ENCODE measurements at places on chromosomes 4 and X.
A peak's percentile ranks its signal among the peaks of the same experiment; 100 is the strongest.

GRCh38 chrX:43880425-43880824 lies 1.8 kb downstream of the MAOB start:
- DNase-seq: no peak

DNA sequence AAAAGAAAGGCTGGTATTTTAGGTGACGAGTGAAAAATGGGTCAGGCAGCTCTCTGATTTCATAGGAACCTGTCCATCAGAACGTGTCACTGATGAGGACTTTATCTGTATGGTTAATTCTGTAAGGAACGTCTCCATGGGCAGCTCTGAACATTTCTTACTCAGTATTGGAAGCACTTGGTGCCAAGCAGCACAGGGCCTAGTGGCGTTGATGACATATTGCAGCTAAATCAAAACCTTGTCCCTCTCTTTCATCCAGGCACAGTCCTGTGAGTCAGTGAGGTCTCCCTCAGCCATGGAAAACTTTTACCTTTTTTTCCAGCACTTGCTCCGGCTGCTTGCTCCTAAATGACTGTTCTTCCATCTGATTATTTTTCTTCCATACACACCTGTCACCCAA lies 301.9 kb downstream of the DHX15 start:
- no peak for DNase-seq

DNA sequence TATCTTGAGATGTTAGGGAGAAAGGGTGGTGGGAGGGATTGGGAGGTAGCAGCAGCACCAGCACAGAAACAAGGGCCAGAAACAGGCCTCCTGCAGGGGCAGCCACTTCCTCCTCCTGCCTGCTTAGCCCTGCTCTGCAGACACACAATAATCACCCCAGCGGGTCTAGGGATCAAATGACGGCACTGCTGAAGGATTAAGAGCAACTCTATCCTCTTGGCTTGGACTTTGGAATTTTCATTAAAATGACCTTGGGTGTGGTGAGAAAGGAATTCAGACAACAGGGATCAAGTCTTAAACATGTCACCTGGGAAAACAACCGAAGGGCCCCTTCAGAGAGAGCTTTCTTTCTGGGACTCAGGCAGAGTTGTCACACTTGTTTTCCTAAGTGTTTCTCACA lies 353.4 kb downstream of the SPRY1 start:
- DNase-seq: no peak

DNA sequence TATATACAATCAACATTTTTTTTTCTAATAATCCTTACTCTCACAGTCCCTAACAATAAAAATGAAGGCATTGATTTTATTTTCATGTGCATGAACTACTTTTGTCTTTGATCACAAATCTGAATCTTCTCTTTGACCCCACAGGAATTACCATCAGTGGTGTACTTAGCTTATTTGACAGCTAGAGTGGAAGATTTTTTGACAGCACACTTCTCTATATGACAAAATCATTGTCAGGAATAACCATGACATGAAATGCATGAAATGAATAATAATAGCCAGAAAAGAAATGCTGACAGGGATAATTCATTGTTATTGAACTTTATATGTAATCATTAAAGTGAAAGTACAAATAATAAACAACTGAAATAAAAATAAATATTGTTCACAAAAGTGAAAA lies 604.2 kb downstream of the EPHA5 start:
- no peak for DNase-seq

- no peak for DNase-seq
These were observed 8.1 kb upstream of the HSD17B13 start for GRCh38 chr4:87330761-87331160.

GRCh38 chr4:95263960-95264359 lies 284.8 kb downstream of the UNC5C start:
- no peak for DNase-seq

DNA sequence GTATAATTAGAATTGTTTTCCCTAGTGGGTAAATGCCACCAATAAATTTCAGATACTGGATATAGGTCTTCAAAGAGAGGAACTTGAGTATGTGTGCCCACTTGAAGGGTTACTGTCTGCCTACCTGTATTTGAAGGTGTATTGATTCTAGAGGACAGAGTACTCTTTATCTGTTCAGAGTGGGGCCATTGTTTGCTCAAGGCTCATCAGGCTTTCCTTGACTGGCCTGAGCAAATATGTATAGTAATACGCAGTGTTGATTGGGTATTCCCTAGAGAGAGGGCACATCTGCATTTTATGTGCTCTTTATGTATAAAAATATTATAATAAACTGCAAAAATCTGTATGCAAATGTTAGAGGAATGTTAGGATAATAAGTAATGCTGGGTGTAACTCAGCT lies 23.7 kb downstream of the RP2 start:
- DNase-seq: no peak

GRCh38 chrX:44784241-44784640 lies 59.6 kb upstream of the DUSP21 start:
- no peak for DNase-seq

GRCh38 chr4:71202705-71203104 lies 136.1 kb upstream of the SLC4A4 start:
- DNase-seq: no peak

DNA sequence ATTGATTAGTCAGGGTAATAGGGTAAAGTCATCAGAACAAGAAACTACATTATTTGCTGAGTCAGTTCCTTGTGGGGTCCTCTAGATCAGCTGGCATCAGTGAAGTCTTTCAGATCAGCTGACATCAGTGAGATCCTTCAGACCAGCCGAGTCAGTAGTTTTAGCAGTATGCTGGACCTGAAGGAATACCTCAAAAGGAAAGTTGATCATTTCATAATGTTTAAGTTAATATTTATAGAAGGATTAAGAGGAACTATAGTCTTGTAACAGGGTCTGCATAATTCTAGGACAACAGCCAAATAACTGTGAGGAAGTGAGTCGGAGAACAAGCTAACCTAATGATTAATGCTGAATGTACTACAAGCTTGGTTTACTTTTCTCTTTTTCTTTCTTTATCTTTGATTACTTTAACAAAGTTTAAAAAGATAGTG lies 958 bp upstream of the UGT2B7 start:
- no peak for DNase-seq

DNA sequence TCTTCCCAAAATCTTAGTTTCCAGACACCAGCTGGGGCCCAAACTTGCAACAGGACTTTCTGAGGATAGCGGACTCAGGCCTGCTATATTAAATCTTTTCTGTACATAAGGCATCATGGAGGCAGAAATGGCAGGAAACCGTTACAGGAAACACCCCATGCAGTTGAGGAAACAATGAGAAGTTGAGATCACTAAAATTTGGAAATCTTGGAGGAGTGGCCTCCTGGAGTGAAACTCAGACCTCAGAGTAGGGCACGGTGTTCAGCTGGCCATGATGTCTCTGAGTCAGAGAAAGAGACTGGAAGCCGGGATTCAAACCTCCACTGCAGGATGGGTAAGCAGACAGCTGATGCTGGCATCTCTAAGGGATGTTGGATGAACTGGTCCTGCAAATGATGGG lies 372.6 kb upstream of the CTSO start:
- DNase-seq: no peak

DNA sequence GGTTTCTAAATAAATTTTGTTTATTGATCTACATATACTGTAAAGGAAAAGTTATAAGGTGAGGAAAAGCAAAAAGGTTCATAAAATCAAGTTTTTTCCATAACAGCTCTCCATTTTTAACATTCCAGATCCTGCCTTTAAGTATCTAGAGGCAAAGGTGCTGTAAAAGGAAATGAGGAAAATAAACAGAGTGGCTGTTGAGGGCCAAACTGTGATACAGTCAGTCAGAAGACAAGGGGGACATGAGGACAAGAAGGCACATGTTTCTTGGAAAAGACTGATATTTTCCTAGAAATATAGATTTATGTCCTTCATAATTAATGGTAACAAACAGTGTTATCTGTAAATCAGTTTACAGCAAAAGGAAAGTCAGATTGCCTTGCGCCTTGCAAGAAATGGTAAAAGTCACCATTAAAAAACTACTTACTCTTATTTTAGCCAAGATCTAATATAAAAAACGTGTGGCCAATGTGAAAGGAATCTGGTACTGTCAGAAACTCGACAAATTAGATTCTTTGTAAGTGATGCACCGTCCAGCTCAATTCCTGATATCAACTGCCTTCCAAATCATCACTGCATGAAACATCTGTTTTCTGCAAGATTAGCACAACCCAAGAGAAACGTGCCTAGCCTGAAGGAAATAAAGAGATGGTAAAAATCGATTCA lies 34.0 kb upstream of the VEGFD start:
- no peak for DNase-seq

DNA sequence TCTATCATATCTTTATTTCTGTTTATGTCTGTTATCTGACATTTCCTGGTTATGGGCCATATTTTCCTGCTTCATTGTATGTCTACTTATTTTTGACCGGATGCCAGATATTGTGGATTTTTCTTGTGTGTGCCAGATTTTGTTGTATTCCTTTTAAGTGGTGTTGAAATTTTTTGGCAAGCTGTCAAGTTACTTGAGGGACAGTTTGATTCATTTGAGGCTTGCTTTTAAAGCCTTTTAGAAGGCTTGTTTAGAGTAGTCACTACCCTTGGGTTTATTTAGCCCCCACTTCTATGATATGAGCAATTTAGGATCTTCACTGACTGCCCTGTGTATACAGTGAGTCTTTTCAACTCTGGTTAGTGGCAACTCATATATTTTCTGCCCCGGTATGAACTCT lies 29.2 kb upstream of the NPY2R start:
- DNase-seq: no peak

- DNase-seq: no peak
These were observed 76.0 kb downstream of the ZAR1 start for GRCh38 chr4:48566034-48566384.

DNA sequence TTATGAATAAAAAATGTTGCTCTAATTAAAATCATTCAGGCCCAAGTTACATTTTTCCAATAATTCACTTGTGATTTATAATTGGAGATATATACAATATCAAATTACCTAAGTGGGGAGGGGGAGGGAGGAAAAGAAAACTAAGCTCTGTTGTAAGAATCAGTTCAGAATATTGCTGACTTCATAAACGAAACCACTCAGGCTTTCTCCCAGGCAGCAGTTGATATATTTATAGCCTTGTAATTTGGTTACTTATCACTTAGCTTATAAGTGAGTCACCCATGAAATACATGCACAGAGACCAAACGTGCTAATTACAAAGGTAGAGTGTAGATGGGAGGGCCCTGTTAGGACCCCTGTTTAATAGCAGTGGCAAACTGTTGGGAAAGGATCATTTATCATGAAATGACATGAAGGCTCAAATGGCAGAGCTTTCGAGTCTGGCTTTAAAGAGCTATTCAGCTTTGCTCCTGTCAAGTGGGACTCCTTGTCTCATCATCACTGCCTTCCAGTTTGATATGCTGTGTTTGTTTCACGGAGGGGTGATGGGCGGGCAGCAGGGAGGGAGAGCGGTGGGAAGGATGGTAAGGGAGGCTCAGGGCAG lies 105.6 kb upstream of the PGRMC2 start:
- peak; percentile 90 for DNase-seq

DNA sequence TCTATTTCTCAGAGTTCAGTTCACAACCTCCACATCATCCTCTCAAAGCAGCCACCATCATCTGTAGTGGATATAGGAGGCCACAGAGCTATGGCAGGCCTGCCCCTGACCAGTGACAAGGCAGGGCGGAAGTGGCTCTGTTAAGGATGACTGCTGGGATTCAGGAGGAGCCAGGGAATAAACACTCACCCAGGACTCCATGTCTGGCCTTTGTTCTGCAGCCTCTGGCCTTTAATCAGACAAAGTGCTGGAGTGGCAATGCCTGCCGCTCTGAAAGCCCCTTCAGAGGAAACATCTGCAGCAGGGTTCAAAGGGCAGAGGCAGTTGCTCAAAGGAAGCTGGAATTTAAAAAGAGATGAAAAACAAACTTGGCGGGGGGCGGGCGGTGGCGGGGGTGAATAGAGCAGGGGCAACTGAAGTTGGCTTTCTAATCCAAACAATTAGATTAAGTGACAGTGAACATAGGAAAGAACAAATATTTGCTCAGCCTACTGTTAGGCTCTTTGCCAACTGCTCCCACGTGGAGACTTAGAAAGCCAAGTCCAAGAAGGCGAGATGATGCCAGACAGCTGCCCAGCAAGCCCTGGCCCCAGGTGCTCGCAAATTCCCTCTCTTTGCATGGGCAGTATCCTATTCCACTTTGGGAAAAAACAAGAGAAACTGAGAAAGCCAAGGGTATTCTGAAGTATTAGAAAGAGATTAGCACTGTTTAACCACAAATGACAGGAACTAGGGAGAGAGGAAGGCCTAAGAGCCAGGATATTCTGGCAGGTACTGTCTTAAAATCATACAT lies 5.5 kb downstream of the MPP1 start:
- DNase-seq: peak; percentile 77

DNA sequence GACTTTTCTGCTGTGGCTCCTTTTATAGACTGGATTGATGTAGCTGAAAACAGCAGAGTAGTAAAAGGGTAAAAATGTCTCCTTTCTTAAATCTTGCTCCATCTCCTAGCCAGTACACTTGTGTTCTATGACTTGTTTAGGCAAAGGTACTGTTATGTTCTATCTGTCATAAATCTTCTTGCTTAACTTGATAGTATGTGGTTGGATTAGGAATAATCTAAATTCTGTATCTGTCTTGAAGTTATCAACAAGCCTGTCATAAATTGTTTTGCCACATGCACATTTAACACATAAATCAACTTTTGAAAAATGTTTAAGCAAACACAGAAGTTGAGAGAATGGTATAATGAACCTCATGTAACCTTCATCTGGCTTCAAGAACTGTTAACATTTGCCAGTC lies 157.0 kb downstream of the FRAS1 start:
- DNase-seq: no peak

DNA sequence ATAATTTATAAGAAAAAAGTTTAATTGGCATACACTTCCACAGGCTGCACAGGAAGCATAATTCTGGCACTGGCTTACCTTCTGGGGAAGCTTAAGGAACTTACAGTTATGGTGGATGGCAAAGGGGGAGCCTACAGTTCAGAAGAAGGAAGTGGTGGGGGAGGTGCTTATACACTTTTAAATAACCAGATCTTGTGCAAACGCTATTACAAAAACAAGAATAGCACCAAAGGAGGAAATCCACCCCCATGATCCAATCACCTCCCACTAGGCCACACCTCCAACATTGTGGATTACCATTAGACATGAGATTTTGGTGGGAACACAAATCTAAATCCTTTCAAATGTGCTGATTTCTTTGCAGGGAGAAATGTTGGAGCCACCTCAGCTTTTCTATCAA lies 287.7 kb downstream of the CPXCR1 start:
- no peak for DNase-seq

DNA sequence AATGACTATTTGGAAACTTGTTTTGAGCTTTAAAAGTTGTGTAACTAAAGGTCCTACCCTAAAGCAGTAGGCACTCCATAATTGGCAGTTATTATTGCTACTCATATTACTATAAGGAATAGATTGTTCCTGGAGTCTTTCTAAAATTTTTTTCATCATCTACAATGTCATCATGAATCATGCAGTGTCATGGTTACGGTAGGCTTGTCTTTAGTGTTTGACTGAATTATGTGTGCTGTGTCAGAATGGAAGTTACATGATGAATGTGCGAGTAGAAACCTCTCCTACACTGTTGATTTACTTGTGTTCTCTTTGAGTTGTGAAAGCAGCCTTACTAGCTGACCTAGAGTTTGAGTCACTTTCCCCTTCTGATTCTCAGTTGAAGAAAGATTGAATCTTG lies 1099.9 kb downstream of the RAPGEF2 start:
- no peak for DNase-seq

GRCh38 chr4:83012200-83012686 lies 1.6 kb upstream of the LIN54 start:
- no peak for DNase-seq
